ENCODE measurements at places on chromosomes 12 and 14.

- peak; percentile 37 for DNase-seq
Measured at GRCh38 chr12:54417712-54418440, 1.2 kb downstream of the ITGA5 start.

DNA sequence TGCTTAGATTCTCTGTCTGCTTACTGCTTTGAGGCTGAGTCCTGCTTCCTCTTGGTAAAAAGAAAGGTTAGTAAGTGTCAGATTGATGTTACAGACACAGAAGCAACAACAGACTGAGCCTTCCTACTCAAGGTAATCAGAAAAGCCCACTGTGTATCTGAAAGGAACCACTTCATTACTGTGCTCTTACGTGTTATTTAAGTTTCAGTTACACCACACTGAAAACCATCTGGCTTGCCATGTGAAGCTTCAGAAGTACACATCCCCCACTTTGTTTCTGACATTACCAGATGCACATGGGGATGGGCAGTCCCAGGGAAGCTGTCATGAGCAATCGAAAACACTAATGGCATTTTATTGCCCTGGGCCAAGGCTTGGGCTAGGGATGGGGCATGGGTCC, 1290.1 kb downstream of the AACS start:
- no peak for DNase-seq

- DNase-seq = peak; percentile 65
Measured at GRCh38 chr12:102061096-102061559, 663 bp downstream of the WASHC3 start.

- no peak for DNase-seq
Measured at GRCh38 chr12:43807386-43807785, 1.3 kb upstream of the TWF1 start.

DNA sequence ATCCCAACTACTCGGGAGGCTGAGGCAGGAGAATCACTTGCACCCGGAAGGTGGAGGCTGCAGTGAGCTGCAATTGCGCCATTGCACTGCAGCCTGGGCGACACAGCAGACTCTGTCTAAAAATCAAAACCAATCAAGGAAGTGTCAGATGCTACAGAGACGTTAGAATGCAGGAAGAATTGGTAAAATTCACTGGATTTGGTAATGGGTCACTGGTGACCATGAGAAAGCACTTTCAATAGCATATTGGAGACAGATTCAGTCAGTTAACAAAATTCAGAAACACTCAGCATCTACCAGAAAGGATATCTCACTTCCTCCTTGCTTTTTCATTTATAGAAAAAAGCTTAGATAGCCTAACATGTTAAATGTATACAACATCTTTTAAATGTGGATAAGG, 17.5 kb downstream of the BIN2 start:
- no peak for DNase-seq

DNA sequence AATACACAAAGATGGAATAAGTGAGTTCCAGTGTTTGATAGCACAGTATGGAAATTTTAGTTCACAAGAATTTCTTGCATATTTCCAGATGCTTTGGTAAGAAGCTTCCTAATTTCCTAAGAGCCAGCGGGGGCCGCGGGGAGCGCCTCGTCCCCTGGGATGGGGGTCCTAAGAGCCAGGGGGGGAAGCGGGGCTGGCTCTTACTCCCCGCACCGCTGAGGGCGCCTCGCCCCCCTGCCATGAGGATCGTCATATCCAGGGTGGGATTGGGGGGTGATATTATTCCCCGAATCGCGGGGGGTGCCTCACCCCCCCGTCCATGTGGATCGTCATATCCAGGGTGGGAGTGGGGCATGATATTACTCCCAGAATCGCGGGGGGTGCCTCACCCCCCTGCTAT, 100.5 kb upstream of the GNG2 start:
- DNase-seq = no peak

DNA sequence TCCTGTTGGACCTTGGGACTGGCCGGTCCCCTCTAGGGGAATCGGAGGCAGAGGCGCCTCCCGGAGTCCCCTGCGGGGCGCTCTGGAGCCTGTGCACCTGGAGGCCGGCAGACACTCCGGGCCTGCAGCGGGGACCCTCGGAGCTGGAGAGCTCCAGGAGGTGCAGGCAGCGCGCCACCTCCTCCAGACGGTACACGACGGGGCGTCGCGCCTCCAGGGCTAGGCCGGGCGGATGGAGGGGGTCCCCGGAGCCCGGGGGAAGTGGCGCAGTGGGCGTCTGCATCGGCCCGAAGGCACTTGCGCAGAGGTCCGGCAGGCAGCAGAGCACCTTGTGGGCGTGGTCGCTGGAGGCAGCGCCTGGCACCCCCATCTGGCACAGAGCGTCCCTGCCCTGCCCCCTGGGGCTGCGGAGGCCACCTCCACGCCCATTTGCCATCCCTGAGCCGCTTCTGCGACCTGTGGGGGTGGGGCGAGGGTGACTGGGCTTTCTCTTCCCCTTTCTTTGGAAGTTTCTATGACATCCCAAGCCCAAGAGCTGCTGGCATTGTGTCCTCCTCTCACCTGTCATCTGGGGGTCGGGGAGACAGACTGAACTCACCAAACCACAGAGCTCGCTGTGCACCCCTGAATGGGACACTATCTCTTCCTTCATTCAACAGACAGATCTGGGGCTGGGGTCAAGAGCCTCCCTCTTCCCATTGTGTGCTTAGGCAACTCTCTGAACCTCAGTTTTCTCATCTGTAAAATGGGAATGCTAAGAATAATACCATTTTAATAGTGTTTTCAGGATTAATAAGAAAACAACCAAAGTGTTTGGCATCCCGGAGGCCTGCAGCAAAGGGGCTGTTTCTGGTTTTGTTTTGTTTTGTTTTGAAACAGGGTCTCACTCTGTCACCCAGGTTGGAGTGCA, 37.5 kb upstream of the CORO1C start:
- peak; percentile 15 for DNase-seq

- DNase-seq = peak; percentile 32
Measured at GRCh38 chr14:54814076-54814475, 88.5 kb downstream of the GCH1 start.

GRCh38 chr12:64450711-64451486, 1.0 kb upstream of the TBK1 start:
- DNase-seq = peak; percentile 4

DNA sequence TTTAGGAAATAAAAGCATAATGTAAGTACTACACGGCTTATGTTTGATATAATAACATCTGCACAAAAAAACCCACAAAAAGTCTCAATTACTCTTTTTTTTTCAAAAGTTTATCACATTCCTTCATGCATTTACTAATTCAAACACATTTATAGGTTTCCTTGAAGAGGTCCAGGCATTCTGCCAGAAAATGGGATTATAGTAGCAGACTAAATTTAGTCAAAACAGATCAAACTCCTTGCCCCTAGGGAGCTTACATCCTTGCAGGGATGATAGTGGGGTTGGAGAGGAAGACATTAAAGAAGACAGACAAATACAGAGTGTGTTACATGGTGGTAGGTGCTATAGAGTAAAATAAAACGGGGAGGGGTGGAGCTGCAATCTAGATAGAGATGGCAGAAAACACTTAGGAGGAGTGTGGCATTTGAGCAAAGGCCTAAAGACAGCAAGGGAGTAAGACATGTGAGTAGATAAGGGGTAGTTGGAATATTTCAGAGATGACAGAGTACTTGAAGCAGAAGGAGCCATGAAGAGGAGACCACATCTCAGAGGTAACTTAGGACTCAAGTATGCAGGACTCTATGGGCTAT, 266.9 kb downstream of the PPFIA2 start:
- no peak for DNase-seq

DNA sequence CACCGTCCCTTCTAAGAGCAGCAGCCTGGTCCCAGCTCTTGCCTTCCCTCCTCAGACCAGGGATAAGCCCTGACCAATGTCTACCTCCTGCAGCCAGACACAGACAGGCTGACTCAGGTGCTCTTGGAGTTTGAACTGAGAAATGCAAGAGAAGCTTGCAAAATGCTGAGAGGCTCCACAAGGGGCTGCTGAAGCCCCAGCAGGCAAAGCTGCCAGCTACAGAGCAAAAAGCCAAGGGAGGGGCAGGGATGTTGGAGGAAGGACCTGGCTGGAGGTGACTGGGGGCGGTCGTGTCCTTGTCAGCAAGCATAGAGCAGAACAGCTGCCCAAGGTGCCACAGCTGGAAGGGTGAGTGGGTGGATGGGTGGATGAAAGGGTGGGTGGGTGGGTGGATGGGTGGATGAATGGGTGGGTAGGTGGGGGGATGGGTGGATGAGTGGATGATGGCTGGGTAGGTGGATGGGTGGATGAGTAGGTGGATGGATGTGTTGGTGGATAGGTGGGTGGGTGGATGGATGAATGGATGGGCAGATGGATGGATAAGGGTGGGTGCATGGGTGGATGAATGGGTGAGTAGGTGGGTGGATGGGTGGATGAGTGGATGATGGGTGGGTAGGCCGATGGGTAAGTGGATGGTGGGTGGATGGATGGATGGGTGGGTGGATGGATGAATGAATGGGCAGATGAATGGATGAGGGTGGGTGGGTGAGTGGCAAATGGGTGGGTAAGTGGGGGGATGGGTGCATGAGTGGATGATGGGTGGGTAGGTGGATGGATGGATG, 4.0 kb upstream of the INF2 start:
- DNase-seq = no peak

DNA sequence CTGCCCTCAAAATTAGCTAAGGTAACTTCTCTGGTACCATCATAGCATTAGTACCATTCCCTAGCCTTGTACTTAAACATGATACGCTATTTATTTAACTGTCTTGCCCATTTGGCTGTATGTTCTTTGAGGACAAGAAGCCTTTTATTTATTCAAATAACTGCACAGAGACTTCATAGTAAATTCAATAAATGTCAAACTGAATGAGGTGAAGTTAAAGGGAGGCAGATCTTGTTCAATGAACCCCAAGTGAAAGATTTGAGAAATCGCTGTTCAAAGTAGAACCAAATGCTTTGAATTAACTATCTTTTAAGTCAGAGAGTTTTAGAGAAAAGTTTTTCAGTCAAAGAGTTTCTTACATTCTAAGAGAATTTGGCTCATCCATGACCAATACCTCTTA, 203.6 kb downstream of the GXYLT1 start:
- DNase-seq = no peak

- no peak for DNase-seq
Measured at GRCh38 chr12:67957383-67957782, 31.9 kb upstream of the IFNG-AS1 start.

DNA sequence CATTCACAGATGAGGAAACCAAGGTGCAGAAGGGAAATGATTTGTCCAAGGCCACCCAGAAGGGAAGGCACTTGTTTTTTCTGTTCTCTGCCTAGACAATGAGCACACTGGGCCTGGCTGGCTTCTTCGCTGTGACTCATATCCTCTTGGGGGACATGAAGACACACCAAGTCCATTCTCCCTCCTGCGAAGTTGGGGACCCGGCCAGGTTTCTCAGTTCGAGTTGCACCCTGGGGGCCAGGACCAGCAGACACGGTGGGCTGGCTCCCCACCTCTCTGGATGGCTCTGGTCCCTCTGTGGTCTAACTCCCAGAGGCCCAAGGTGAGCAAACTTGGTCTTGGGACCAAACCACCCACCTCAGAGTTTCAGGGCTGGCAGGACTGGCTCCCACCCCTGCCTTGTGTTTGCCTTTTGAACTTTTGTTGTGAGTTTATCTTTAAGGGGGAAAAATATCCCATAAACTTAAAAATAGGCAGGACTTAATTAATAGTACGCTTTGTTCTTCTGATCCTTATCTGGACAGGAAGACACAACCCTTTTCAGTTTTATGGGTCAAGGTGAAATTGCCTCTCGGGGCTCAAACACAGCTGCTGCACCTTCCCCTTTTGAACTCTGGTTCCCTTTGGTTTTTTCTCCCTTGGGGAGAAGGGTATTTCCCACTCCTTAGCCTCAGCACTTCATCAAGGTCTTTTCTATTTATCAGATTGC, 9.0 kb upstream of the MLEC start:
- peak; percentile 68 for DNase-seq

- DNase-seq = no peak
Measured at GRCh38 chr12:14207905-14208551, 157.5 kb upstream of the ATF7IP start.

DNA sequence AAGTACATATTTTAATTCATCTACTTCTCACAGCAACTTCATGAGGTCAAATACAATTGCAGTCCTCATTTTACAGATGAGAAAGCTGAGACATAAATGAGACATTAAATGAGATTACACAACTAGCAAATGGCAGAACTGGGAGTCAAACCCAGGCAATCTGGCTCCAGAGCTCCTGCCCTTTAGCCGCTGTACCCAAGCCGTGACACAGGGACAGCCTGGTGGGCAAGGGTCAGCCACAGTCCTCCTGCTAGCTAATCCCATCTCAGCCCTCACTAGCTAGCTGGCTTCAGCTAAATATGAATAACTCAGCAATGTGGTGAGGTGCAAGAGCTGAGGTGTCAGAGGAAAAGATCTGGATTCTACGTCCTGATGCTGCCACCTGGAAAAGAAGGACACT, 54.8 kb downstream of the NINJ2 start:
- DNase-seq = no peak

DNA sequence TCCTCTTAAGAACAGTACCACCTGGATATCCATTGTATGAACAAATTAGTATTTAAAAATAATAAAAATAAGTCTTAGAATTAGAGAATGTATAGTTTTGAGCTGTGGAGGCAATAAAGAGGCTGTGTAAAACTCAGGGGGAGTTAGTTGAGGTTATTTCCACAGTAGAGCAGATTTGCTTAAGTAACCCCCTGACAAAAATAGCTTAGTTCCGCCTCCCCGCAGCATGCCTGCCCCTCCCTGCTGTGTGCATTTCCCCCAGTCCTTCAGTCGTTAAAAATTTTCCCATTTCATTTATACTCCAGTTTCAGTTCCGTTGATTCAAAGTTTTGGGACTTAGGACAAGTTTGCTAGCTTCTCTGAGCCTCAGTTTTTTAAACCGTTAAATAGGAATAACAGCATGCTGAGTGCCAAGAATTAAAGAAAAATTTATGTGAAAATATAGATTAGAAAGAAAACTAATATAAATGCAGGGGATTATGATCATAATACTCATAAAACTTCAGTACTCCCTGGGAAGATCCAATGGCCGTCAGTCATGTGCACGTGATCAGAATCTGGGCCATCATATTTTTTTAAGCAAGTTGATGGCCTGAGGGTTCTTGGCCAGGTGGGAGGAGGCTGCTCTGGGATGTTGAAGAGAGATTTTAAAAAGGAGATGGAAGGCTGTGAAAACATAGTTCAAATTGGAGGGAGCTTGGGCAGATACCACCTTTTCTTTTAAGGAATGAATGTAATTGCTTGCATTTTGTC, 14.5 kb upstream of the SLC38A2 start:
- DNase-seq = no peak

DNA sequence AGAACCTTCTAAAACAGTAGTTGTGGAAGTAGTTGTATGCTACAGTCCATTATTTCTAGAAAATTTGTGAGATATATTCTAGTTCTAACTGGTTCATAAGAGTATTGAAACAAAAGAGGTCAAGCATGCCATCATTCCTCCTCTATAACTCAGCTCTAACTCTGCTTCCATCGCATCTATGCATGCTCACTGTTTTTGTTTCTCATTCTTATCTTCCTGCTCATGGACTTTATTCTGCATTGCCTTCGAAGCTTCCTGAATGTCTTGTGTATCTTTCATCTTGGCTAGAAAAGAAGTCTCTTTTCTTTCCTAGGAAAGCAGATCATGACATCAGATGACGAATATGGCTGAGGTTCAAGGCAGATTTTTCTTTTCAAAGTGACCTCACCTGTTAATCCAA, 402 bp downstream of the LMNTD1 start:
- DNase-seq = no peak

All from CD4-positive, CD25-positive, alpha-beta regulatory T cell (primary cell).